NCI-H1436 treated with DMSO at 0.1 percent for 48 hours (cell line): ENCODE measurements at places on chromosomes 16 and 17.

DNA sequence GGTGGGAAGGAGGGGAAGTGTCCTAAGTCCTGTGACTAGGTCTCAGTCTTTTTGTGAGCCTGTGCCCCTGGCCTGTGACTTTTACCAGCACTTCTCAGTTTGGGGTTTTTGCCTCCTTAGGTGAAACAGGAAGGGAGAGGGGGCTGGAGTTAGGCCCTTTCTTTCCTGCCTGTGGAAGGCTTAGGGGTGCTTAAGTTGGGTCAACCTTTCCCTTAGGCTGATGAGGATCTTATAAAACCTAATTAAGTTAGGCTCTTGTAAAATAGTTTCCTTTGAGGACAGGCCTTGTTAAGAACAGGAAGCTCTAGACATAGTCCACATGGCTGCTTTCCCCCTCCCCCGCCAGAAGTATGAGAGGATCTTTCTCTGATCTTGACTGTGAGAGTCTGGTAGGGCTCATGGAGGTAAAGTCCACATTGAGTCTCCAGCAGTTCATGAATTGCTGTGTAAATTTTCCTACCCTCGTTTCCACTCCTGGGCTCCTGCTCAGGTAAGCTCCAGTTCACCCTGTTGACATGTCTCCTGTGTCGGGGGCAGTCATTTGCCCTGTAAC is 17.0 kb upstream of the DNASE1 start:
- no peak for DNase-seq

DNA sequence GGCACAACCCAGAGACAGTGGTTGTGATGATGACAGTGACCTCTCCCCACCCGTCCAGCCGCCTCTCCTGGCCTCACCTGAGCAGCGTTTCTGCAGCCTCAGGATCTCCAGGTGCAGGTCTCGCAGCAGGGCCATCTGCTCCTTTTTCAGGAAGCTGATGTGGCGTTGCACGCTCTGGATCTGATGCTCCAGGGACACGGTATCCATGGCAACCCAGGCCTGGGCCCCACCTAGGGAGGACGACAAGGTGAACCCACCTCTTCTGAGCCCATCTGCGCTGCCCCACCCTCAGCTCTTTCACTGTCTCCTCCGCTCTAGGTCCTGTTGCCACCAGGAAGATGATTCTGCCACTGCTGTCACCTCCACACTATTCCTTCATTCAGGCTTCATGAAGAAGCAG is 14.5 kb downstream of the CCDC92B start:
- no peak for DNase-seq

GRCh38 chr16:85365120-85365519 is 248.0 kb upstream of the GSE1 start:
- DNase-seq, result no peak

DNA sequence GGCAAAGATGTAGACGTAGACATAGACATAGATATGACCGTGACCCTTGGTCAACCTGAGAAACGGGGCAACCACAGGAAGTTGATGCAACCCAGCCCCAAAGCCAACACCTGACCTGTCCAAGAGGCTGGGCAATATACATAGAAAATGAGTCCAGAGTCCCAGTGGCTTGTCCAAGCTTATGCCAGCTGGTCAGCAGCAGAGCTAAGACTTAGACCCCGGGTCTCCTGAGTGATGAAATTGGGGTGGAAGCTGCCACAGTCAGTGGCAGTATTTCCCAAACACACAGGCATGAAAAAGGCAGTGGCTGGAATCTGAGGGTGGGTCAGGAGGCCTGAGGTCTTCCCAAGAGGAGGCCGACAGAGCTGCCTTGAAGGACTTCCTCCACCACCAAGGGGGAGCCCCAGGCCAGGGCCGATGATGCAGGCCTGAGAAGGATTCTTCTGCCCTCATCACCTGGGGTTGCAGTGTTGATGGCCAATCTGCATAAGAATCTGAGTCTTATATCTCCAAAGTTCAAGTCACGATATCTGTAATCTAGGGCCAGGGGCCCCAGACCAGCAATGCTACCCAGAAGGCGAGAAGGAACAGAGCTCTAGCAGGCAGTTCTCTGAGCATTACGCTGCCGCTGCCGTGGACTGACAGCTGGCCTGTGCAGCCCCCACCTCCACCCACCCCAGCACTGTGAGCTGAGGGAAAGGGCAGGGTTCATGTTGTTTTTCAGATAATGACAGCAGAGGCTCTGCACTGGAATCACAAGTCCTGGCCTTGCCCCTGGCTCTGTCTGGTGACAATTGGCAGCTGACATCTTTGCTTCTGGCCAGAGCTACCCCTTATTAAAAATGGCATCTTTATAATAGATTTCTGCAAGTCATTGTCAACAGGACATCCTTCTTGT is 72.7 kb downstream of the GNAO1 start:
- DNase-seq, result no peak

GRCh38 chr16:54774768-54775167 is 155.9 kb upstream of the IRX5 start:
- DNase-seq, result no peak

DNA sequence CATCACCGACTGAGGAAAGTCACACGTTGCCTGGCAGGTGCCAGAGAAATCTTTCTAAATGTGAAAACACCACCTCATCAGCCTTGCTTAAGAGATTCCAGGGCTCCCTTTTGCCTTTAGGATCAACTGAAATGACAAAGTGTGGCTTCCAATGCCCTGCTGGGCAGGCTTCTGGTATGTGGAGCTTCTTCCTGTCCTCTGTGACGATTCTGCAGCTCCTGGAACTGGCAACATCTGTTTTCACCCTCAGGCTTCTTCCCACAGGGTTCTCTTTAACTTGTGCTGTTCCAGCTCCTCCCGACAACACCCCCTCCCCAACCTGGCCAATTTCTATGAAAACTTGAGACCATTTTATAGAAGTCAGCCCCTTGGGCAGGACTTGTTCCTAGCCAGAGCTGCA is 4.8 kb upstream of the ZDHHC1 start:
- no peak for DNase-seq

- DNase-seq, result no peak
These were observed 2.9 kb upstream of the HIC1 start for GRCh38 chr17:2051933-2052559.

DNA sequence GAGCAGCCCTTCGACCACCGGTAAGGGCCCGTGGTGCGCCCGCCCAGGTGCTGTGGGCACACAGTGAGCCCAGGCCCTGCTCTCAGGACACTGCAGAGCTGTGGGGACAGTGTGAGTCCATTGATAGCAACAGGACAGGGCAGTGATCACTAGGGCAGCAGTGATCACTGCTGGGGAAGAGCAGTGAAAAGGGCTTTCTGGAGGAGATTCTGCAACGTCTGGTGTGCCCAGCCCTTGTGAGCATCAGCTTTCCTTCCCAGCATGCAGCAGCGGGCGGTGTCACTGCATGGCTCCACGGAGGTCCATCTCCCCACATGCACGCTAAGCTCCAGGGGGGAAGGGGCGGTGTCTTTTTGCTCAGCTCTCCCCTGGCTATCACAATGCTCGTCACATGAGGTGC is 32.1 kb downstream of the MAP1LC3B start:
- no peak for DNase-seq

GRCh38 chr17:50843150-50843905 is 7.9 kb downstream of the WFIKKN2 start:
- DNase-seq, result no peak

DNA sequence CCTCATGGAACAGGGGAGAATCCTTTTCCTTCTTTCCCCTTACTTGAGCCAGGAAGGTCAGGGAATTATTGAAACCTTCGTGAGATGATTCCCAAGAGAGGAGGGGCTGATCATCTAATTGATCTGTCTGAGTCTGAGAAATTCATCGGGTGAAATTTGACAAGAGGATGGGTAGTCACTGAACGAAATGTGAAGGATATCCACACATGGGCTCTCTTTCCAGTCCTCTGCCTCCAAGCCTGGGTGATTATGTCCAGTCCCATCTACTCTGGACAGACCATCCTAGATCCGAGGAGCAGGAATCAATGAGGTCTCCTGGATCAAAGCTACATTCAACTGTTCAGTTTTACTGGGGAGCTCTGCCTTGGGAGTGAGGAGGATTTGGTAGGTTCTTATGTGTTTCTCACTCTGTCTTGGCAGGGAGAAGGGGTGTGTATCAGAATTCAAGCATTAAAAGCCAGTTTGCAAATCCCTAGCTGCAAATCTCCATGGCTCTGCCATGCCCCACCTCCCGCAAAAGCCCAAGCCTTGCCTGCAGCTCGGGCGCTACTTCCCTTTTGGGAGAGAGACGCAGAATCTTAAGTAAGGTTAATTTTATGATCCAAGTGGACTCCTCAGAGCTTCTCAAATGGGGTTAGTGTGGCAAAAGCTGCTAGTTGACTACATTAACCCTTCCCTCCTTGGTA is 47.1 kb upstream of the TEKT3 start:
- DNase-seq, result no peak

- DNase-seq, result no peak
These were observed 110.9 kb downstream of the XYLT1 start for GRCh38 chr16:17359788-17360390.

- no peak for DNase-seq
These were observed 180.8 kb upstream of the IRX3 start for GRCh38 chr16:54467398-54467797.

DNA sequence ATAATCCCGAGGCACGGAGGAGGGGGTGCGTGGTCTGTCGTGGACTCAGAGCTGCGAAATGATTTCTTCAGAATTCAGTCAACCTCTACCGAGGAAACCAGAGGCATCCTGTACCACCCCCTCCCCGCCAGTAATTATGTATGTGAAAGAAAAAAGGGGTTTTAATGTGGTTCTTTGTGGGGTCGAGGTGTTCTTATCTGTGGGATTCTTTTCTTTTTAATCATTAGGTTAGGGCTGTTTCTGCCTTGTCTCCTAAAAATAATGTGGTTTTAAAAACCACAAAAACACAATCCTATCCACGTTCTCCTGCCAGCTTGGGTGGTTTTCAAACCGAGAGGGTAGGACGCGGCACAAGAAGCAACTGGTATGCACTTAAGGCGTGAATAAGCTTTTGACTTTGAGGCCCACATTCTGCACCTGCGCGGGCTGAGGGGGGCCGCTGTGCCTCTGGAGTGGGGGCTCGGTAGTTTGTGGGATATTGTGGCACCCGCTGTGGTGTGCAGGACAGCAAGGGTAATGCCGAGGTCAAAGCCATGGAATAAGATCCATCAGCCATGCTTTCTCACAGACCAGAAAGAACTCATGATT is 1.0 kb downstream of the SLC47A1 start:
- DNase-seq, result no peak

DNA sequence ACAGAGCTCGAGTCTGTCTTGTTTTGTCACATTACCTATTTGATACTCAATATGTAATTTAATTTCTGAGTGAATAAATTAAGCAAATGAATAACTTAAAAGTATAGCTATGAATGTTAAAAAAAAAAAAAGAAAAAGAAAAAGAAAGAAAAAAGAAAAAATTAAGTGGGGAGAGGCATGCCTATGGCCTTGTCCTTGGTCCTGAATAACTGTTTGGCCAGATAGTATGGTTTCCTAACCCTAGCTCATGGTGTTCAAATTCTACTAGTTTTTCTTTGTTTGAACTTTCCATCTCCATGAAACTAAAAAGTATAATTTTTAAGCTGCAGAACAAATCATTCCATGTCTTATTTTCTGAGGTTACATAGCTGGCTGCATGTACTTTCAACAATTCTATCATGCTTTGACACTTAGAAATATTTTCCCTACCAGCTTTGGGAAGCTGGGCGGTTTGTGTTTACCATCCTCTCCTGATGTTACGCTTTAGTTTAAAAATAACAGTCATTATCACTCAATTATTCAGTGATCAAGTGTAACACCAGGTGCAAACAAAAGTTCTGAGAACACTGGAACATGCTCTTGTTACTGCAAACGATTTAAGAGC is 31.8 kb downstream of the TOX3 start:
- no peak for DNase-seq

DNA sequence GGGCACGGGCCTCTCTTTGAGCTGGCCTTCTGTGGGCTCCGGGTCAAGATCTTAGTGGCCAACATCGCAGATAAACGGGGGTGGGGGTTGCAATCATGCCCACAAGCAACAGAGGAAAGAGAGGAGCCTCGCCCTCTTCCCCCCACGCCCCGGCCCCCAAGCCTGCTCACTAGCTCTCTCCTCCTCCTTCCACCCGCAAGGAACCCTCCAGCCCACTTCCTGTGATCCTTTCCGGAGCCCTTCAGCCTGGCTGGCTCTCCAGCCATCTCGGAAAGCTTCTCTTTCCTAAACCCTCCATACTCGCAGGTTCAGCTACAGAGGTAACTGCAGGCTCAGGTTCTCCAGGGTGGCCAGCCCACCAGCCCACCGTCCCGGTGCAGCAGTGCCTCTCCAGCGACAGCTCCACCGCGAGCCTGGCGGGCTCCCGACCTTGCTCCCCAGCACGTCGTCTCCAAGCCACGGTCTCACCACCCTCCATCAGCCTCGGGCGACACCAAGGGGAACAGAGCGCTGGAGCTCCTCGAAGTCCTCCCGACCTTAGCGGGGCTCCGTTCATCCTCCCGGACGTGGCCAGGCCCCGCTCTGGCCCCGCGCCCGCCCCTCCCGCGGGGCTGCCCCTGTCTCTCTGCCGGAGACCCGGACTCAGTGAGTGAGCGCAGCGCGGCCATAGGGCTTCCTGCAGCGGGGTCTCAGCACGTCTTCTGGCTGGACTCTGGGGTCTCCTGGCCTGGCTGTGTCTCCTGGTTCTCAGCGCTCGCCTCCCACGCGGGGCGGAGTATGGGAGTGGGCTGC is 12.9 kb upstream of the ODF4 start:
- DNase-seq, result no peak

DNA sequence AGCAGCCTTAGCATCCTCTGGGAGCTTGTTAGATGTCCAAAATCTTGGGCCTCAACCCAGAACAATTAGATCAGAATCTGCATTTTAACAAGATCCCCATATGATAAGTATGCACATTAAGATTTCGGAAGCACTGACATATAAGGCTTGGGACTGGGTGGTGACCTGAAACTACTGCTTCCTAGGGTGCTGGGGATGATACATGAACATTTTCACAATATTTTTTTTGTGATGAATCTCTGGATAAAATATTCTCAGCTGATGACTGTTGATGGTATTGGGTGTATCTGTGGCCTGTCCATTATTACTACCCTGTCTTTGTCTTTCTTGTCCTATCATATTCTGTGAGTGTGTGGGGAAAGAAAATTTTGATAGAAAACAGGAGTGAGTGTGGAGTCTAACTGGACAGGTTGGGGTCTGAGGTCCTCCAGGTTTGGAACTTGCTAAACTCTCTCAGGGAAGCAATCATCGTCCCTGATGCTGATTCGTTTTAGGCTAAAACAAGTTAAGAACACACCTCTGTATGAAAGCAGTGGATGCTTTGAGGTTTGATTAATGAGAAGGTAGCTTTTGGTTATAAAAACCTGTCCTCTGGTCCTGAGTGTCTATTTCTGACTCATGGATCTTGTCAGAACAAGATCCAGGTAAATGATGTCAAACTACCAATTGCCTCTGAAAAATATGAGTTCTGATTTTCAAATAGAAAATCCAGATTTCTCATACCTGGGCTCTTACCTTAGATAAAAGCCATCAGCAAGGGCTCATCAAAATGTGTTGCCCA is 23.2 kb downstream of the KRT23 start:
- no peak for DNase-seq

GRCh38 chr17:77326636-77327035 is 185.9 kb downstream of the SEC14L1 start:
- DNase-seq, result no peak

GRCh38 chr17:65393514-65393913 is 167.9 kb downstream of the AXIN2 start:
- no peak for DNase-seq
